Activated CD8-positive, alpha-beta T cell treated with anti-CD3 and anti-CD28 coated beads, Interleukin-2, amount 10 ng/mL, durations not matched to agents 7 days and 5 days (primary cell): ENCODE measurements at places on chromosomes 5 and 9. TPM values are rescaled to one million over a fixed set of nuclear protein-coding genes. Genes with fewer than 3 reads are reported as not detected.

The SLC34A3 gene
- total RNA-seq = not detected

GRCh38 chr9:126347911-126348760 lies 21.5 kb downstream of the MVB12B start:
- no peak overlapping the region for H3K27ac ChIP-seq
- no peak for DNase-seq
- peaks cover 7% of the 10 kb centered on the region for H3K4me1 ChIP-seq
- no peak overlapping the region for H3K4me3 ChIP-seq
- peaks cover 46% of the 10 kb centered on the region for H3K36me3 ChIP-seq
- no peaks in the 10 kb centered on the region for H3K27me3 ChIP-seq

DNA sequence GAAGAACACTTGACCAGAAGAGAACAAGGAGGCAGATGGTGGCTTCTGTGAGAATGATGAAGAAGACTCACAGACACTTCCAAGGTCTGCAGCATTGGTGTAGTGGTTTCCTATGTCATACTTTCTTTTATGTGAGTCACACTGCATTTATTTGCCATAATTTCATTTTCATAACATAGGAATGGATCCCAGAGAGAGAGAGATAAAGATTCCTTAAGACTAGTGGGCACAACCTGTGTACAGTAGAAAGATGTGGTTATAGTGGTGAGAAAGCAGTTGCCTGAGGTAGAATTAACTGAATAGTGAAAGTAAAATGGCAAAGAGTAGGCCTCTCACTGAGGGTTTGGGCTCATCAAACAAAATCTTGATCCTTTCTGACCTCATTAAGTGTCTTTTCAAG lies 7.6 kb upstream of the CCDC152 start:
- no peak for DNase-seq
- H3K27me3 ChIP-seq = no peaks in the 10 kb centered on the region
- no peak overlapping the region for H3K27ac ChIP-seq
- no peaks in the 10 kb centered on the region for H3K36me3 ChIP-seq
- H3K4me3 ChIP-seq = no peak overlapping the region

- no peaks in the 10 kb centered on the region for H3K36me3 ChIP-seq
- DNase-seq = no peak
- no peak overlapping the region for H3K27ac ChIP-seq
- H3K4me1 ChIP-seq = no peaks in the 10 kb centered on the region
- no peaks in the 10 kb centered on the region for H3K27me3 ChIP-seq
Observed at GRCh38 chr5:139809331-139809810, 13.8 kb downstream of the PSD2 start.
